ENCODE measurements at places on chromosomes 4 and X.

GRCh38 chr4:22850055-22850454 is 157.3 kb downstream of the GBA3 start:
- no peak for DNase-seq

GRCh38 chrX:148284056-148284455 is 216.4 kb upstream of the AFF2 start:
- no peak for DNase-seq

DNA sequence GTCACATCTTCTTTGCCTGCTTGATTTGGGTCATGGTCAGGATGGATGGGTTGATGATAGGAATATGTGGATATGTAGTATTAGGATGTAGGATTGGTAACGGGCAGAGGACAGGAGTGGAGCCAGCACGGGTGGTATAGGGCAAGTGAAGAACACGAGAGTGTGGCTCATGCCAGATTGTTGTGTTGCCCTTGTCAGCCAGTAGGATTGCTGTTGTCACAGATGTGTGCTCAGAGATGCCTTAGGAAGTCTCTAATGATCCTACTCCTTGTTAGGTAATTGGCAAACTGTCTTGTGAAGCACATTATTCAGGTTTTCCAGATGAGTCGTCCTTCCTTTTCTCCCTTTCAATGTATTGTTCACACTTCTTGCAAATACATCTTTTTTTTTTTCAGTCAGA is 5.5 kb downstream of the ATP10D start:
- DNase-seq: peak; percentile 64

DNA sequence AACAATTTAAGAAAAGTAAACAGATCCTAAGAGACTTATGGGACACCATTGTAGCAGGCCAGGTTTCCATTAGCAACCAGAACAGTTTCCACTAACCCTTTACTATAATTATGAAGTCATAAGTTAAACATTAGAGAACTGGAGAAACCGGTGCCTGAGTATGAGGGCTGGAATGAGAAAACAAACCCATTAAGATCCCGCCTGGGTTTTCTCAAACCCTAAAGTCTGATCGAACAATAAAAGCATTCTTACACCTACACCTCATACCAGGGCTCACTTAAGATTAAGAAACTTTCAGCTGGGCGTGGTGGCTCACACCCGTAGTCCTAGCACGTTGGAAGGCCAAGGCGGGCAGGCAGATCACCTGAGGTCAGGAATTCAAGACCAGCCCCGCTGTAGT is 13.7 kb upstream of the DHX15 start:
- DNase-seq: peak; percentile 6

- no peak for DNase-seq
Observed at GRCh38 chr4:145626623-145626982, 7.4 kb downstream of the MMAA start.

DNA sequence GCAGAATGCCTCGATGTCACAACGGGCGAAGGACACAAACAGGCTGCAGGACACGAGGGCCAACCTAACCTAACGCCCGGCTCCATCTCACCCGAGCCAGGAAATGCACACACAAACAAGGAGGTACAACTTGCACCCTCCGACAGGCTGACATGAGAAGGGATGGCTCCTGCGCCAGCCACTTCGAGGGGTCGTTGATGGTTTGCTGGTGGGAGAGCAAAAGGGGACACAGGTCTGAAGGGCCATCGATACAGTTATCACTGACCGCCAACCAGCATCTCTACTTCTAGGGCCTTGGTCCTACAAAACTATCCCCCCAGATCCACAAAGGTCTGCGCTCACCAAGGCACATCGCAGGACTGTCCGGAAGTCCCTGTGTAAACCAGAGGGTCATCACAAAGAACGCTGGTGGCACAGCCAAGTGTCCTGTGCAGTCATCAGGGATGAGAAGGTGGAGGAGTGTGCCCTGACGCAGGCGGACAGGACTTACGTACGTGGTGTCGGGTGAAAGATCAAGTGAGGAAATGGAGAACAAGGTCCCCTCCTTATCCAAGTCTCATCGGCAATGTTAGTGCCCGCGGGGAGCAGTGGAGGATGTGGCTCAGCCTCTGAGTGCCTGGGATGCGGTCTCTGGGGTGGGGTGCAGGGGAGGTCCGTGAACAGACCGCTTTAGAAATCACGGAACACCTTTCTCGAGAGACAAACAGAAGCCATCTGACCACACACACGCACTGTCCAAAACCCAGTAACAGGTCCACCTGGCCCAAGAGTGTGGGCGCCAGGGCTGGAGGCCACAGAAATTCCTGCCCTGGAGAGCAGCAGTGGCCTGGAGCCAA is 7.0 kb downstream of the MXD4 start:
- DNase-seq: no peak

GRCh38 chr4:15771216-15772058 is 6.7 kb upstream of the CD38 start:
- no peak for DNase-seq

DNA sequence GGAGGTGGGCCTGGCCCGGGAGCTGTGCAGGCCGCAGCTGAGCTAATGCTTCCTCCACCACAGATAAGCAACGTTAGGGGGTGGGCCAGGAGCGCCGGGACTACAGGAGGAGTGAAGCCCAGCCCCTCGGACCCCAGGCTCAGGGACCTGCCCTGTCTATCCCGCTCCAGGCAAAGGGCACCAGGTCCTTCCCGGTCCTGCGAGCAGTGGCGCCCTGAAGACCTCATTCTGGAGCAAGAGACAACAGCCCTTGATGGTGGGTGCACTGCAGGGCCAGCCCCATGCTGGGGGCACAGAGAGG is 730 bp upstream of the TREX2 start:
- DNase-seq: no peak

DNA sequence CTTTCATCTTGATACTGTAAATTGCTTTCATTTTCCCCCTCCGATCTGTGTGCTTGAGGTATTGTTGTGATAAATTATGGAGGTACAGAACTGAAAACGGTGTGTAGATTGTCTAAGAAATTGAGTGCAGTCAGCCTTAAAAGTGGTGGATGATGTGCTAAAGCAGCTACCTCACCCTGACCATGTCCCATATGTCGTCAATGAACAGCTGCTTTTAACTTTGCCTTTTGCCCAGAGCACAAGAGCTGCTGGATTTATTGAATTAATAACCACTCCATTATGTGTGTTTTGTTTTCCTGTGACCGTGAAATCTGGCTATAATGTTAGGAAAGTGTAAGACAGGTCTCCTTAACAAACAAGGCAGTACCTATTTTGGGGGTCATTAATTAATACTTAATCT is 581.9 kb upstream of the PITX2 start:
- no peak for DNase-seq

GRCh38 chr4:146333187-146333894 is 119.0 kb downstream of the REELD1 start:
- peak; percentile 86 for DNase-seq

DNA sequence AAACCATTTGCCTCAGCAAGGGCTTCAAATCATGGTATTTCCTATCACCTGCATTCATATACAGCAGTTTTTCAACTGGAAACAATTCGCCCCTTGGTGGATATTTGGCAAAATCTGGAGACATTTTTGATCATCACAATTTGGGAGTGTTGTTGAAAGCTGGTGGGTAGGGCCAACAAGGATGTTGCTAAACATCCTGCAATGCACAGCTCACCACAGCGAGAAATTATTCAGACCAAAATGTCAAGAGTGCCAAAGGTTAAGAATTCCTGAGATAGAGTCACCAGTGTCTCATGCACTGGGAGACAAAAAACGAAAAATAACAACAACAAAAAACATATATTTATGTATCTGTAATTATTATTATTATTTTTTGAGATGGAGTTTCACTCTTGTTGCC is 435.2 kb upstream of the CTSO start:
- DNase-seq: peak; percentile 72

Data from M059J (cell line).